ENCODE measurements at places on chromosomes 5 and 9.

DNA sequence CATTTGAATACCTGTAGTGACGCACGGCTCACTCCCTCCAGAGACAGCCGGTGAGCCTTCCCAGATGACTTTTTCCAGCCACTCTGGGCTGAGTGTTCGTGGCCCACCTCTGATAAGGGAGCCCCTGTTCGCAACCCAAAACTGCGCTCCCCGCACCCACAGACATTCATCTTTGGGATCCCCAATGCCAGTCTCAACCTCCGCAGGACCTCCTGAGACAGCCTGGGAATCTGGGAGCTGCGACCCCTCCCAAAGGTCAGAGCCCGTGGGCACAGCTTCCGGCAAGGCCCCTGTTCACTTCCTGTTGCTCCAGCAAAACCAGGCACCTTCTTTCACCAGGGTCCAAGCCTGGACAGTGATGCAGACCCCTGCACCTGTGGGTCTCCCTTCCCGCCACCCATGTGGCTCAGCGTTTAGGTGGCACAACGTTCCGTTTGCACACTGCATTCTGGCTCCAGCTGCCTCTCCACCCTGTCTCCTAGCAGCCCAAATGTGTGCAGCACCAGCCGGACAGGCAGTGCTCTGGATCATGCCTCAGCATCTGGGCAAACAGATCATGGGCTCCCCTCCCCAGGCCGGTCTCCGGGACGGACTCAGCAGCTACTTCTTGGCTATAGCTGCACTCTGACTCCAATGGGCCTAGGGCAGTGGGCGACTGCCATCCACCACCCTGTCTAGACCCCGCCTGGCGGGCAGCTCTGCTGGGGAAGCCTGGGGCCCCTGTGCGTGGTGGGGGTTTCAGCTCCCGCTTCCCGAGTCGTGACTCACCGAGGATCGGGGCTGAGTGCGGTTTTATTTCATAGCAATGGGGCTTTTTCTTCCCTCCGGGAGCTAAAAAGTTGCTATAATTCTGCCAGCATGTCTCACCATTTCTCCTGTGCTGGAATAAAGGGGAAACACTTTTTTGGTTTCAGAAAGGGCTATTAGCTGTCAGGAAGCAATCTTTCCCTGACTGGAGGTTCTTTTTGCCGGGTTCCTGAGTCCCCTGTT is 156.0 kb downstream of the OLFM1 start:
- DNase-seq: no peak

- DNase-seq: no peak
These were observed 32.5 kb upstream of the ALDOB start for GRCh38 chr9:101468116-101468515.

GRCh38 chr9:101792475-101792874 is 54.0 kb upstream of the GRIN3A start:
- DNase-seq: no peak

DNA sequence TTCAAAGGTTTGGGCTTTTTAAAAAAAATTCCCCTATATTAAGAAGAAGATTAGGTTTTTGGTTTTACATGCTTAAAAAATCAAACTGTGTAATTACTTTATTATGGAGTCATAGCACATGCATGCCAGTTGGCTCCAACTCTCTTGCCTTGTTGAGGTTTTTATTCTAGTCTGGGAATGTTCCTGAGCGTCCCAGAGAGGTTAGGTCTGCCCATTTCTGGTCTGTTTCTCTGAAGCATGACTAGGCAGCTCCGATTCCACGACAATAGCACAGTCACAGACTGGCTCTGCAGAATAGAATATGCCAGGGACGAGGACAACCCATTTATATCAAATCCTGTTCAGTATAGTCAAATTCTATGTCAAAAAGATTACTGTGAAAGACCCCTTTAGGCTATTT is 217.0 kb downstream of the PCSK5 start:
- no peak for DNase-seq

DNA sequence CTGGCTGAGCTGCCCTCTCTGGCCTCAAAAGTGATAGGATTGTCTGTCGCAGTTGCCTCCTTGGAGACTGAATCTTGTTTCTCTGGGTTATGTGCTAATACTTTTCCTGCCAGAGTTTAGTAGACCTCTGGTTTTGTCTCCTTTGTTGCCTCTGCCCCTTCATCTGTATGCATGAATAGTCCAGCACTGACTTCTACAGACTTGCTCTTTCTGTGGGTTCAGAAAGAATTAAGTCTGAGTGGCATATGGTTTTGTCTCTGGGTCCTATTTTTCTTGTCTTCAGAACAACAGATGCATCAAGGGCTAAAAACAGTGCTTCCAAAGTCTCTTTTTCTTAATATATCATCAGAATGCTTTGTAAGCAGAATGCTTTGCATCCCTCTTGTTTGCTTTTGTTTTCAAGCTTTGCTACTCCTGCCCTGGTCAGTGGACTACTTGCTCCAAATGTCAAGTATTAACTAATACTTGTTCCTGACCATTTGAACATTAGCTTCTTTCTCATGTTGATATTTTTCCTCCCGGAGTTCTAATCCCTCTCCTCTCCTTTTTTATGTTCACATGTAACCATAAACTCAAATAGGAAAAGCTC is 131.7 kb downstream of the UNC13B start:
- no peak for DNase-seq

Measured in CD4-positive, alpha-beta T cell treated with Interleukin-4 for 1 hour (primary cell).